T-helper 17 cell (primary cell): ENCODE measurements at places on chromosomes 5 and 9.

- H3K4me3 ChIP-seq = no peak overlapping the region
- no peak for DNase-seq
- no peak overlapping the region for H3K27ac ChIP-seq
- peaks cover 13% of the 10 kb centered on the region for H3K4me1 ChIP-seq
Observed at GRCh38 chr5:50829023-50829422, 162.6 kb downstream of the PARP8 start.

DNA sequence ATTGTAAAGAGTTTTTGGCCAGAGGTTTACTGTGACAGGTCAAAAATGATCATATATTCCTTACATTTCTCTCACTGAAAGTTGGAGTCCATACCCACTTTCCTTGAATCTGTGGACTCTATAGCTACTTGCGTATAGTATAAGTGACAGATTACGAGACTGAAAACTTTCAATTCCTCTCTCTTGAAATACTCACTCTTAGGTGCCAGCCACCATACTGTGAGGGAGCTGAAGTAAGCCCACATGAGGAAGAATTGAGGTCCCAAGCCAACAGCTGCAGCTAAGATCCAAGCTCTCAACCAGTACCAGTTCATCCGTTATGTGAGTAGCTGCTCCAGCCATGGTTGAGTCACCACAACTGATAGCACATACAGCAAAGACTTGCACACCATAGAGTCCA, 128.1 kb upstream of the FAM174A start:
- DNase-seq = no peak
- no peak overlapping the region for H3K4me3 ChIP-seq
- H3K36me3 ChIP-seq = no peaks in the 10 kb centered on the region
- no peak overlapping the region for H3K27ac ChIP-seq
- no peaks in the 10 kb centered on the region for H3K4me1 ChIP-seq

DNA sequence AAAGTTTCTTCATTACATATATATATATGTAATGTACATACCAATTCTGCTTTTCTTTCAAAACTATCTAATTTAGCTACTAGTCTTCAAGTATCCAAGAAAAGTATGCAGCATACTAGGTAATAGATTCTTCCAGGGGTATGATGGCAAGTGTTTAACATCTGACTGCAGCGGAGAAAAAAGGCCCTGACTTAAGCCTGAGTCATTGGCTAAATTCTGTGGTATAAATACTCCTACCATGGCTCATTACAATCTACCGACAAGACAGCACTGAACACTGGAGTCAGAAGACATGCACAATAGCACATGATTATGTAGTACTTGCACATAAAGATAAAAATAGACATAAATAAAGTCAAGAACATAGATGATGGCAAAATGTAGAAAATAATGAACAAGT, 439.9 kb downstream of the BRINP1 start:
- no peak for DNase-seq
- H3K4me1 ChIP-seq = no peaks in the 10 kb centered on the region
- H3K27me3 ChIP-seq = no peaks in the 10 kb centered on the region
- no peak overlapping the region for H3K4me3 ChIP-seq

DNA sequence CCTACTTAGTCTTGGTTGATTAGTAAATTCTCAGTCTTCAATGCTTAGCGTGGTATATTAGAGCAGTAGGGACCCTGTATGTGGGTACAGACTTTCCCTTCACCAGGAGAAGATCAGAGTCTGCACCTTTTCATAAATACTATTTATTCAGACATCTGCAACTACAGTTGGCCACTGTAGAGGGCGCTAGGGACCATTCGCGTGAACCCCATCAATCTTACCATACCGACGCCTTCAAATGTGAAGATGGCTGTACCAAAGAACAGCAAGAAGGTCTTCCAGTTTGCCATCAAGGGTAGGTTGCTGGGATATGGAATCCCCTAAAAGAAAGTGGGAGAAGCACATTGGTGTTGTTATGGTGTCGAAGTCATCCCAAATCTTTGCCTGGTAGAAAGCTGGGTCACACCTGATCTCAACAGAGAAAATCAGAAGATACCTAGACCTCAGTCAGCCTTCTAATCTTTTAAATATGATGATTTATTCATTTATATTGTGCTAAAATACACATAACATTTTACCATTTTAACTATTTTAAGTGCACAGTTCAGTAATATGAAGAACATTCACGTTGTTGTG, 19.1 kb downstream of the SLC36A3 start:
- H3K36me3 ChIP-seq = no peaks in the 10 kb centered on the region
- H3K27ac ChIP-seq = no peak overlapping the region
- no peak overlapping the region for H3K4me3 ChIP-seq

DNA sequence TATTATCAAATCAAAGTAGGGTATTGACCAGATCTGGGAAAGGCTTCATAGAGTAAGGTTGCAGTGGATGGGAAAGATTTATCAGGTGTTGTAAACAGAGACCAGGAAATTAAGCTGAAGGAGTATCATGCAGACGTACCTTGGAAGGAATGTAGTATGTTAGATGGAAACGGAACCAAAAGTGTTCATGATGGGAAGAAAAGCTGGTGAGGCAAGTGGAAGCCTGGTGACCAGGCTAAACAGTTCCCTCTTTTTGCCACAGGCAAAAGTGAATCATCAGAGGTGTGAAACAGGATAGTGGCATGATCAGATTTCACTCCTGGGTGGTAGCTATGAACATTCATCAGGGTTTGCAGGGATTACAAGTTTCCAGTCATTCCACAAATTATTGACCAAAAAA, 780.1 kb upstream of the DMAC1 start:
- H3K27me3 ChIP-seq = peaks cover 5% of the 10 kb centered on the region
- DNase-seq = no peak
- no peaks in the 10 kb centered on the region for H3K36me3 ChIP-seq
- H3K4me1 ChIP-seq = no peaks in the 10 kb centered on the region
- H3K27ac ChIP-seq = no peak overlapping the region

DNA sequence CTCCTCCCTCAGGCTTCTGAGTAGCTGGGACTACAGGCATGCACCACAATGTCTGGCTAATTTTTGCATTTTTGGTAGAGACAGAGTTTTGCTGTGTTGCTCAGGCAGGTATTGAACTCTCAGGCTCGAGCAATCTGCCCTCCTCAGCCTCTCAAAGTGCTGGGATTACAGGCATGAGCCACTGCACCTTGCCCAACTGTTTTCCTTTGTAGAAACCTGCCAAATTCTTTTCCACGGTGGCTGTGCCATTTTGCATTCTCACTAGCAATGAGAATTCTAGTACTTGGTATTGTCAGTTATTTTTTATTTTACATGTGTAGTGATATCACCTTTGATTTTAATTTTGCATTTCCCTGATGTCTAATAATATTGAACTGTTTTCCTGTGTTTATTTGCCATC, 7.8 kb downstream of the RMI1 start:
- no peak for DNase-seq
- H3K36me3 ChIP-seq = no peaks in the 10 kb centered on the region
- no peaks in the 10 kb centered on the region for H3K27me3 ChIP-seq
- H3K4me3 ChIP-seq = no peak overlapping the region
- peaks cover 7% of the 10 kb centered on the region for H3K4me1 ChIP-seq
